Frontal cortex (tissue), 4 donors: ENCODE measurements at places on chromosomes 13 and 19. TPM values are rescaled to one million over a fixed set of nuclear protein-coding genes. Genes with fewer than 3 reads are reported as not detected.

The IL11 gene
- 0.41 TPM for total RNA-seq

The TLE2 gene
- total RNA-seq = 5.3 TPM

The MAG gene
- not detected for total RNA-seq

The ONECUT3 gene
- total RNA-seq = not detected

The GPR183 gene
- 0.82 TPM for total RNA-seq

The TEX101 gene
- total RNA-seq = not detected

The FFAR3 gene
- not detected for total RNA-seq

The HMG20B gene
- 13.9 TPM for total RNA-seq

The GFY gene
- total RNA-seq = not detected

The TLE6 gene
- total RNA-seq = 0.82 TPM

The ZBTB7A gene
- total RNA-seq = 2.0 TPM

The SPACA4 gene
- not detected for total RNA-seq

The SIGLEC12 gene
- not detected for total RNA-seq
